AG09319 (cell line): ENCODE measurements at places on chromosomes 6 and 20.

DNA sequence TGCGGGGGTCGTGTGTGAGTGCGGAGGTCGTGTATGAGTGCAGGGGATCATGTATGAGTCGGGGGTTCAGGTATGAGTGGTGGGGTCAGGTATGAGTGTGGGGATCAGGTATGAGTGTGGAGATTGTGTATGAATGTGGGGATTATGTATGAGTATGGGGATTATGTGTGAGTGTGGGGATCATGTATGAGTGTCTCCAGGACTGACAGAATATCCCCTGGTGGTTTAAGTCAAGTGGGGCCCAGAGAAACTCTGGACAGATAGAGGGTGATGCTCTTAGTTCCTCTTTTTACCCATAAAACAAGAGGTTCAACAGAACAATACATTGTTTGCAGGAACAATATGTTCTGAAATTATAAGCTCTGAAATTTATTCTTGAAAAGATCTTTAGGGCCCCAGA is 131.9 kb downstream of the UST start:
- DNase-seq = no peak

GRCh38 chr6:142803032-142803431 is 141.9 kb downstream of the HIVEP2 start:
- no peak for DNase-seq

DNA sequence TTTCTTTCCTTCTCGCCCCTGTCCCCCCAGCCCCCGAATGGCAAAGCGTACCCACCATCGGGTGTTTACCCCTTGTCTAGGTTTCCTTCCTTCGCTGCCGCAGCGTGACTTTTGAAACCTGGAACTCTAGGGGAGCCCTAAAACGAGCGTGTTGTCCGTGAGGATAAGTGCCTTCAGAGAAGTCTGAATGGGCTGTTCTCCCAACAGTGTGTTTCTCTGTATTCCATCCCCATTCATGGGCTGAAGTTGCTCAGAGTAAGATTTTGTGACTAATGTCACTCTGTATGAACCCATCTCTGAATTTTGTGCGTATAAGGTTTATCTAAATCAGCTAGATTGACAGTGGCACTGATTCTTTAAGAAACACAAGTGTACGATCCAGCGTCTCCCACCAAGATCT is 949 bp downstream of the MACROD2 start:
- DNase-seq = no peak

GRCh38 chr6:70221025-70221714 is 81.7 kb downstream of the COL9A1 start:
- DNase-seq = no peak

DNA sequence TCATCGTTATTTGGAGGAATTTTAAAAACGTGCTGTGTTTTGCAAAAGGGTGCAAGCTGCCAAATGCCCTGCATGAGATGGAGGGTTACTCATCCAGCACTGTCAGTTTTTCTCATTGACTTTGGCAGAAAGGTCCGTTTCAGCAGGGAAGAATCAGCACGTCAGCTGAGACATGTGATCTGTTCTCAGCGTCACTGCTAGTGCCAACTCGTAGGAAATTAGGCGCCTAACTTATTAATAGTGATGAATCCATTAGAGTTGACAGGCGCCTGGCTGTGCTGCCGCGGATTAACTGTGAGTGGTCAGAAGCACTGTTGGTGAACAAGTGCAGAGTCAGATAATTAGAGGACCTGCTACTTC is 175.5 kb upstream of the FOXQ1 start:
- DNase-seq = peak; percentile 70

DNA sequence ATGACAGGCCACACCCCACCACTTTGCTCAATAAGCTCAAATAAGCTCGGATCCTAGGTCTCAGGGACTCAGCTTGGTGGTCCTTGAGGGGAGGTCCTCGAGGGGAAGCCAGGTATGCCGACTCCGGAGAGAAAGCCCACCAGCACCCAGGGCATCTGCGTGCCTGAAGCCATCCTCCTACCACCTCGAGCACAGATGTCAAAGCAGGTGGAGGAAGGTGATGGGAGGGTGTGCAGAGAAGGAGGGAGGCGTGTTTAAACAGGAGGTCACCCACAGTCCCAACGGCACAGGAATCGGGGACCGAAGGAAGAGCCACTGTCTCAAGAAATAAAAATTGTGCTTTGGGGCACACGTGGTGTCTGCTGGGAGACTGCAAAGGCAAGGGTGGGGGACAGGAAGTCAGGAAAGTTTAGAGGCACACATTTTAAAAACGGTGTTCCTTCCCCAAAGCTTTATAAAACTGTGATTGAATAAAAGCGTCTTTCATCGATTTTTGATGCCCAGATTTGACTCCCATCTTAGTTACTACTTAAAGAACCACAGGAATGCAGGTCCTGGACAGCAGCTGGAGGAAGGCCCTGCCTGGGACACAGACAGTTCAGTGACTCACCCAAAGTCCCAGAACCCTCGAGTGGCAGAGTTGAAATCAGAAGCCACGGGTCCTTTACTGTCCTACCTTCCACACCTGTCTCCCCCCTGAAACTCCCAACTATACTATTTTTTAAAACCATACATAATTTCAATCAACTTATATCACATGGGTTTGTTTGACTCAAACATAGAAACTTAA is 221.0 kb upstream of the PDE10A start:
- no peak for DNase-seq

DNA sequence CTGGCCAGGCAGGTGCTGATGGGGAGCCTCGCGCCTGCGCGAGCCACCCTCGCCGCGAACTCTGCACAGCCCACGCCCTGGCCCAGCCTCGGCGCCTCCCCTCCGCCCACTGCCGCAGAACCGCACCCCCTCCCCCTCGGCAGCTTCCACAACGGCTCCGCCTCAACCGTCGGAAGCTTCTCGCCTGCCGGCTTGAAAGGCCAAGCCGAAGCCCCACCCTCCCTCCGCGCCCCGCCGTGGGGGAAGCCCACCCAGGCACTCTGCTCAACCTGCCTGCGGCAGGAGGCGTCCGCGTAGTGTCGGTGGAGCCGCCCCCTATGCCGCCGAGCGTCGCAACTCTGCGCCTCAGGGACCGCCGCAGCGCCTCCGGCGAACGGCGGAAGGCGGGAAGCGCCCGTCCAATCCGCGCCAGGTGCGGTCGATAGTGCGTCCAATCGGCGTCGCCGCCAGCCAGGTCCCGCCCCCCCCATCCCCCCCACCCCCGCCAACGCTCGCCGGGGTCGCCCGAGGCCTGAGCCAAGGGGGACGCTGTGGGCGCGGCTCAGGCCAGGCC is at the start of gene SYCP2:
SYCP2 (minus strand) TSS at position 342 of the 553 bp plus-strand sequence. CDS start 11,224 bp downstream, outside the sequence.
- DNase-seq = no peak

DNA sequence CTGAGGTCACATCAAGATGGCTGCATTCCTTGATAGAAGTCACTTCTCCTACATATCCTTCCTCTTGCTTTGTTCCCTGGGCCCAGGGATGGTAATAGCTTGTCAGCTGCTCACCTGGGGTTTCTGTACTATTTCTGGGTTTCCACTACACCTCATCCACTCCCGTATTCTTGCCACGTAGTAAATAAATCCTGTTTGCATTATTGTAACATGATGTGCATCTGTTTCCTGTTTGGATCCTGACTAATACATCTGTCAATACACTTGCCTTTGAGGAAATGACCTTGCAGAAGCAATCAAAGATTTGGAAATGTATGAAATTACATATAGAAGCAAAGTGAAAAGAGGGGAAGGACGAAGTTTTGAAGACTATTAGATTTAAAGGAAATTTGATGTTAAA is 619.0 kb downstream of the PHF3 start:
- no peak for DNase-seq

- no peak for DNase-seq
Measured at GRCh38 chr6:42729731-42730130, 7.3 kb upstream of the PRPH2 start.

GRCh38 chr6:5300206-5300764 is 39.0 kb downstream of the FARS2 start:
- no peak for DNase-seq

- DNase-seq = no peak
Measured at GRCh38 chr6:169495601-169496000, 206.2 kb downstream of the WDR27 start.

GRCh38 chr6:156685823-156686222 is 91.4 kb upstream of the ARID1B start:
- DNase-seq = no peak

DNA sequence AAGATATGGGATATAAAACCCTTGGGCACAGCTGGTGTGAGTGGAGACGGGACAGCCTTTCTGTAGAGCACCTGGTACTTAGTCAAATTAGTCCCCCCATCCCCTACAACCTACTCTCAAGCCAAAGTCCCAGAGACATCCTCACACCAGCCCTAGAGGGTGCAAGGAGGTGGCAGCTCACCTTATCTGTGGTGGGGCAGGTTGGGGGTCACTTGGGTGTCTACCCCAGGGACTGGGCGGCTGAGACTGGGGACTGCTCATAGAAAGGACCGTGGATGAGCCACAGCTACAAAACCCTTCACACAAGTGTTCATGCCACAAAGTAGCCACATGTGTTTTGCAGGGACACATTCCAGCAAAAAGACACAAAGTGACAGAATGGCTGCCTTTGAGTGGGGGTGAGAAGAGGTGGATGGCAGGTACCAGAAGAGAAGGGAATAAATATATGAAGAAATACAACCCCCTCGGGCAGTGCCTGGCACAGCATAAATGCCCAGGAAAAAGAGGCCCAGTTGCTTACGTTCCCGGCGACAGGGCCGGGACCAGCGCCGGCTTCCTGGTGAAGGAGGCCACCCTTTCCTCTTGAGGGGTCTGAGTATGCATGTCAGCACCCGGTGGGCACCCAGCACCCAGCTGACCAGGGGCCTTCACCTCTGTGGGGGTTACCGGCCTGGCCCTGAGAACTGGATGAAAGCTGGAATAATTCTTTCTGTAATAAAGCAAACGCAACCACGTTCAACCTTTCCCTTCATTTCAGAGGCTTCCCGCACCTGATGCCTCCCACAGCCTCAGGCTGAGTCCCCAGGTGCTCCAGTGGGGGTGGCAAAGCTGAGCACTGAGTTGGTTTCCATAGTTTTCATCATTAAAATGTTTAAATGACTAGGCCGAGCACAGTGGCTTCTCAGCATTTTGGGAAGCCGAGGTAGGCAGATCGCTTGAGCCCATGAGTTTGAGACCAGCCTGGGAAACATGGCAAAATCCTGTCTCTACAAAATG is 14.4 kb upstream of the CEBPB start:
- DNase-seq = no peak

DNA sequence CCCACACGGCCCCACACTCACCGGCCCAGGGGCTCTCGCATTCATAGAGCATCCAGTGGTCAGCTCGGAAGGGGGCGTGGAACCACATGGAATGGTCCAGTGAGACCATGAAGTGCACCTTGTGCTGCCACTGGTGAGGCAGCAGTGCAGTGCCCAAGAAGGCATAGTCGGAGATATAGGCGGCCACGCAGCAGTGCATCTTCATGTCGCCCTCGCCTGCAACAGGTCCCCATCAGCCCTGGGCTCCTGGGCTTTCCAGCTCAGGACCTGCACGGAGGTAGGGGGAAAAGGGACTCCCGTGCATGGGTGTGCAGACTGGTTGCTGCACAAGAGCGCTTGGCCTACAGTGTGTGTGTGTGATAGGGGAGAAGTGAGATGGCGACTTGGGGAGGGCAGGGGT is 9.9 kb downstream of the SNX21 start:
- DNase-seq = no peak

GRCh38 chr6:33761922-33762629 is 15.4 kb upstream of the IP6K3 start:
- DNase-seq = no peak

GRCh38 chr6:32936239-32937152 is 4.3 kb downstream of the HLA-DMB start:
- no peak for DNase-seq

DNA sequence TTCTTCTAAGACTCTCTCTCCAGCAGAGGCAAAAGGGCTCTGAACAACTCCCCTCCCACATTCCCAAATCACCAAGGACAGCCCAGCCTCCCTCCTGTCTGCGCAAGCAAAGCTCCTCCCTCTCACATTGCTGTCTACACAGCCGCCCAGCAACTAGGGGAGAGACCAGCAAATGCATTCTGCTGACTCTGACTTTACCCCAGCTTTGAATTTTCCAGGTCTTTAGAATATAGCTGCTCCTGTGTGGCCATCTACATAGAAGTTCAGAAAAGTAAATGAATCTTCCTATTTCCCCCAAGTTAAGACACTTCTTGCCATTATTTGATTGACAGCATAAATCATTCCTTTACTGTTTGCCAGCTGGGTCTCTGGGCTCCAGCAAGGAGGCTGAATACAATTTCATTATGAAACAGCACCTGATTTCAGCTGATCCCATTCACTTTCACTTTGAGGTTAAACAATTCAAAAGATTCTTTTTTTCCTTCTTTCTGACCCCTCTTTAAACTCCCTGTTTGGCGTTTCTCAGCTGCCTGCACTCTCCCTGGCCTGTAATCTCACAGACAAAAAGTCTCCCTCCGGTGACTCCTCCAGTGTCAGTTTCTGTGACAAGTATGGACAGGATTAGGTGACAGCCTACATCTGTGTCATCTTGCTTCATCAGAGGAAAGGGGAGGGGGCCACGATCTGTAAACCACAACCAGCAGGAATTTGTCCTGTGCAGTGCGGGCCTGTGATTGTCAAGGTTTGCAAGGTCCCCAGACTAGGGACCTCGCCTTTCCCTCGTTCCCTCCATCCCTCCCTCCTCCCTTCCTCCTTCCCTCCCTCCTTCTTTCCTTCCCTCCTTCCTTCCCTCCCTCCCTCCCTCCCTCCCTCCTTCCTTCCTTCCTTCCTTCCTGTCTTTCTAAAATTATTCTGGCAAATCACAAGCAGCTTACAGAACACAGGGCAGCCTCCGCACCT is 205.6 kb upstream of the RIN2 start:
- DNase-seq = no peak

- DNase-seq = no peak
Measured at GRCh38 chr6:100691972-100692371, 189.2 kb downstream of the ASCC3 start.

- no peak for DNase-seq
Measured at GRCh38 chr20:46713957-46714834, 4.7 kb downstream of the SLC2A10 start.

GRCh38 chr6:26476896-26477295 is 19.1 kb downstream of the BTN2A1 start:
- no peak for DNase-seq

DNA sequence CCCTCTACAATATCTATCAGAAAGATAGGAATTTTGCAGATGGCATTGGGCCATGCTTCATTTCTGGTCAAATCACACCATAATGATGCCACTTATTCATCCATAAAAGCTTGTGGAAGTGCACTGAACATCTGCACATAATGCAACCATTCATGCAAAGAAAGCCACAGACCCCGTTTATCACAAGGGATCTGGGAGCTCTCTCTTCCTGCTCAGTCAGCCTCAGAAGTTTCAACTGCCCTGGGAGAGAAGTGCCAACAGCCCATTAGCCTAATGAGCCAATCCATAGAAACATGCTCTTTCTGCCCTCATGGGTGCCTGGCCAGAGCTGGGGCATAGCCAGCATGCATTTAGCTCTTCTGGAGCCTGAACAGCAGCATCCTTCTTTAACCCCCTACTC is 85.8 kb downstream of the SLC35F1 start:
- no peak for DNase-seq
